ENCODE measurements at places on chromosomes 3 and 15. TPM values are rescaled to one million over a fixed set of nuclear protein-coding genes. Genes with fewer than 3 reads are reported as not detected.

GRCh38 chr15:43433165-43433564 lies 59.8 kb downstream of the TP53BP1 start:
- no peak for DNase-seq

GRCh38 chr3:31213869-31214486 lies 318.7 kb upstream of the STT3B start:
- no peak for DNase-seq

DNA sequence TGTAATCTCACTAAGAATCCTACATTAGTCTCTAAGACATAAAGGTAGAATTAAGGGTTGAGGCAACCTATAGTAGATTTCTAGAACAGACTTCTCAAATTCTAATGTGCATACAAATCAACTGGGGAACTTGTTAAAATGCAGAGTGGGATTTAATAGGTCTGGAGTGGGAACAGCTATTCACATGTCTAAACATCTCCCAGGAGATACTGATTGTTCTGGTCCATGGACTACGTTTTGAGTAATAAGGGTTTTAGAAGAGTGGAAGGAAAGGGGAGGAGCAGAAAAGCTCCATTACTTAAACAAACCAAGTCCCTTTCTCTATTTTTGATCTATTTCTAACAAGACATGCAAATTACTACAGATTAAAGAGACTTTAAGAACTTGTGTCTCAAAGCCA lies 524.8 kb downstream of the TUSC7 start:
- no peak for DNase-seq

GRCh38 chr15:89416339-89417183 lies 79.8 kb downstream of the RHCG start:
- DNase-seq, result peak; percentile 99

DNA sequence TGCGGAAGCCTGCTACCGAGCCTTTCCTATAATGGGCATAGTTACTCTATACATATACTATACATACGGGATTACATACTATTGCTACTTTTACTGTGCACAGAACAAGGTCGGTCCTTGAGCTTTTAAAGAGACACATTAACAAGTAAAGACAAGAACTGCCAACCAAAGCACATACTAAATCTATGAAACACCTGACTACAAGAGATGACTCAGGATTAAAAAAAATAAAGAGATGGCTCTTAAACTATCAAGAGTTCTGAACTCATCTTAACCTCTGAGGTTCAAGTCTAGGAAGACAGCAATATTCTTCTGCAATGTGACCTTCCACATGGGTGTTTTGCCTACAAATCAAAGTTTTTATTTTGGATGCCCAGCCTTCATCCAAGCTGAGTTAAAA lies 106.8 kb downstream of the TNIK start:
- DNase-seq, result no peak

DNA sequence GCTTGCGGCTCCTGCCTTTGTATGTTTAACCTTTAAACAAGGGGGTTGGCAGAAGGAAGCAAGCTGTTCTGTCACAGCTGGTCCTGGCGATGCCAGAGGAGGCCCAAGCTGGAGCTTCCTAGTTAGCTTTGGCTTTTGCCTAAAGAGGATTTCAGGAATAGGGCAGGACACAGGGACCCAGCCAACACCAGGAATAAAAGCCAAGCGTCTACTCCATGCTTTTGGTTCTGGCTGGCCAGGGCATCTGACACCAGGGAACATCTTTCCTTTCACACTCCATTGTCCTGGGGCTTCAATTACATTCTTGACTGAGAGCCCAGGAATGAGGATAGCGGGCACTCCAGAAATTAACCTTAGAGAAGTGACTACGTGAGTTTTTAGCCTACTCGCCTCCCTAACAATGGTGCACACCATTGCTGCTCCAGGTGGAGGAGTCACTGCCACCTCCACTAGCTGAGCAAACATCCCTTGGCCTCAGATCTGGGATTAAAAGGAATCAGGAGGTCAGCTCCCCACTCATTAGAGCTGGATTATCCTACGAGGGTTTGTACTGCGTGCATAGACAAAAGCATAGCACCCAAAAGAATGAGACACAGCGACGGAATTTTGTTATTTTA lies 38.2 kb downstream of the TPM1 start:
- DNase-seq, result no peak

- no peak for DNase-seq
Measured at GRCh38 chr3:33433843-33434242, 6.4 kb downstream of the UBP1 start.

MKRN2OS gene
- total RNA-seq, result not detected

All from endodermal cell (in vitro differentiated cells).